ENCODE measurements at places on chromosomes 6 and 20.

- no peak for DNase-seq
Measured at GRCh38 chr20:59817846-59818615, 115.4 kb downstream of the SYCP2 start.

DNA sequence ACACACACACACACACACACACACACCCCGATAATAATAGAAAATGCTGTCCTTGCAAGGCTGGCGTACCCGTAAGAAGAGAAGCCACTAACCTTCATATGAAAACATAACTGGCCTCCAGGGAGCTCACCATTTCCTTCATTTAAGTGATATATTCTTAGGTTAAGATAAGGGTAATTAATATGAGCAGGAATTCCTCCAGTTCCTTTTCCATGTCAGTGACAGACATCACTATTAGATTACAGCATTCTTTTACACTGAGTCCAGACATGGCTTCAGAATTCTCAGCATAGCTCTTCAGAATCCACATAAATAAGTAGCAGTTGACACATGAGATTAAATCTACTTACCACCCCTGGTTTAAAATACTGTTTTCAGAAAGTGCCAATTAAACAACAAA lies 121.9 kb downstream of the SIM1 start:
- peak; percentile 1 for DNase-seq

DNA sequence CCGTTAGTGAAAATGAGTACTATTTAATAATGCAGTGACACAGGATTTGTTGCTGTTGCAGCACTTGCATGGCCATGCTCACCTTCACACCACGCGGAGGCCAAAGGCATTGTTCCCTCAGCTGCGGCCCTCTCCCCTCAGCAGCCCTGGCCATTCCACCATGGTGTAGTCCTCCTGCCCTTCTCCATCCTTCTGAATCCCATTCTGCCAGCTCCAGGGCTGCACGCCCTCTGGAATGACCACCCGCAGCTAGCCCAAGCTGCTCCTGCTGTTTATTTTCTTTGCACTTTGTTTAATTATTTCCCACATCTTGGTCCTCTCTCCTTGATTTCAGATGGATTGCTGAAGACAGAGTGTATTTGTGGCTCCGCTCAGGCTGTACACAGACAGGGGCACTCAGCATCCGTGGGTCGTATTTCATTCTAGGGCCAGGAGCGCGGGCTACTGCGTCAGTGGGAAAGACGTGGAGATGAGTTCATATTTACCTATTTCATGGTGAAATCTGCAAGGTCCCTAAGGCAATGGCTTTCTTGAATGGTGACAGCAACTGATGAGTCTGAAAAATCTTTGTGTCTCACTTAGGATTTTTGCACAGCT lies 81.4 kb upstream of the DUSP22 start:
- no peak for DNase-seq

DNA sequence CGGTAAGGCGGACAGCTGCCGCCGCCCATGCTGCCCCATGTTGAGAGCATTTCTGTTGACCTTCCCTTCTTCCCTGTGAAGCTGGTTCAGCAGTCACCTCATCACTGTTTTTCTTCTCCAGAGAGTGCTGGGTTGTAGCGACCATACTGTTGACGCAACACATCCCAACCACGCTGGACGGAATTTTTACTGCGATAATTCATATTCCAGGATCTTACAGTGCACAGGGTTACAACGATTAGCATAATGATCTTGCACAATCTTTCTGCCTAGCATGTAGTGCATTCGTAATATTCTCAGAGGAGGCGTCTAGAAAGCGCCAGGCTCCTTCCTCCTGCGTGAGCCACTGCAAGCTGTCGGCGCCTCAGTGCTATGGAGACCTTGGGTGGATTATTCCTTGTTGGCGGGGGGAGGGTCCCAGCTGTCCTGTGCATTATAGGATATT lies 137.0 kb downstream of the MTHFD1L start:
- DNase-seq, result no peak

DNA sequence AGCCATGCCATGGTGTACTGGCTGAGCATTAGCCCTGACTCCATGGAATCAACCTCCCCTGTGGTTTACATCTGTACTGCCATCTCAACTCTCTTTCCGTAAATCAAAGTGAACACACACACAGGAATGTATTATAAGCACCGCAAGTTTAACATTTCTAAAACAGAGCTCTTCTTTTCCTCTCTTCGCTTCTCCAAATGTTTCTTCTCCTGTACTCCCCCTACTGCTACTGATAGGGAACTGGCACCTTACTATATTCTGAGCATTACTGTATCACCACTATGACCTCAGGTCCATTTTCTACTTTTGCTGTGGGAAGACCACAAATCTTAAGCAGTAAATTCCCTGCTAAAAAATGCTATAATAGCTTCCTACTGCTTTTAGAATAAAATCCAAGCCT lies 101.2 kb downstream of the NUS1 start:
- peak; percentile 30 for DNase-seq

- DNase-seq, result peak; percentile 56
Measured at GRCh38 chr6:33595001-33595846, 15.1 kb upstream of the BAK1 start.

Measured in suppressor macrophage treated with lipopolysaccharide for 1 hour (primary cell).